GM13977 (cell line): ENCODE measurements at places on chromosomes 3 and 15.

DNA sequence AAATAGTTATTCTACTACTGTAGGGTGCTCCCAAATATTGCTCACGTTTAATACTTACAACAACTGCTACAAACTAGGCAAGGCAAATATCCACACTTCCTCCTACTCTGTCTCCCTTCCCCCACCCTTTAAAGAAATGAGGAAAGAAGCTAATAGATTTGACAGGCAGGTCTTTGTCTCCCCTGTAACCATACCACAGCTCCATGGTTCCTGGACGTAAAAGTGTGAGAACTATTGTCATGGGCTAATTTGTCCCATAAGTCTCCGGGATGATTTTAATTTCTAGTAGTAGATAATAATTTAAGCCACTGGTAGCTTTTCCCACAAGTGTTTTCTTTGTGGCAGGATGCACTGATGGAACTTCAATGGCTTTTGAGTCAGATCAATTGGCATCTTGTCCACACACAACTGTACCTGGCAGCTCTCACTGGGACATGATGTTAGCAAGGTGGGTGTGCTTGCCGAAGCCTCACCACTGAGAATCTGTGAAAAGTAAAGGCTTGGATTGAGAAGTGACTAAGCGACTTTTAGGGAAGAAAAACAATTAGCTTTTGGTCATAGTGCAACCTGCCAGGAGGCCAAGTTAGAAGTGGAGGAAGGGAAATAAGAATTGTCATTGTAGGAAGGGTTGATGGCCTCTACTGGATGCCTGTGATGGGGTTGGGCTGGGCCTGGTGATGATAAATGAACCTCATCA is 1.4 kb upstream of the CPOX start:
- no peak for DNase-seq

DNA sequence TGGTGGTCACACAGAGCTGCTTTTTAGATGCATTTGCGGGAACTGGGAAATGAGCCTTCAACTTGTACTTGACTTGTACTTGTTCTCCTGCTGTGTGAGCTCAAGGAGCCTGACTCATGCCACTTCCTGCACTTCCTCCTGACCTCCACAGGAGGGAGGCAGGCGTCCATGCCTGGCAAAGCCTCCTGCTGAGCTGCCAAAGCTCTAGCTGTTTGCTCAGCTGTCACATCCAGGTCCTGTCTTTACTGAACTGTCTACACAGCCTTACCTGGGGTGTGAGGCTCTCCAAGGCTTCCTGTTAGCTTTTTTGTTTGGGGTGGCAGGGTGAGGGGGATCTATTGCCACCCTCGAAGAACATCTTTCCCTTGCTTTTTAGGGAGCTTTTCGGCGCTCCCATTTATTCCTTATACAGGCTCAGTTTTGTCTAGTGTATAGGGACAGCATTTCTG is 6.4 kb downstream of the THPO start:
- peak; percentile 83 for DNase-seq

GRCh38 chr15:64621056-64621455 is 154.3 kb downstream of the RBPMS2 start:
- no peak for DNase-seq

DNA sequence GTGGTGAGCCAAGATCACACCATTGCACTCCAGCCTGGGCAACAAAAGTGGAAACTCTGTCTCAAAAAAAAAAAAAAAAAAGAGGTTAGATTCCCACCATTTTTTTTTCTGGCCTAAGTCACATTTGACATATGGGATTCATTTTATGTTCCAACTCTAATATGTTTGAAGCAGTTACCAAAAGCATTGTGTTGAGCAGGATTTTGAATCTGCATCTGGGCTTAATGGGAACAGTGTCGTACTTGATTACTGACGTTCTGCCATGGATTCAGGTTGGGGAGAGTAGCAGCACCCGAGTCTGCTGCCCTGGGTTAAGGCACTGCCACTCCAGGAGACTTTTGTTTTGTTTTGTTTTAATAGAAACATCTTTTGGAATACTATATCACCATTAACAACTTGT is 348.7 kb upstream of the TBL1XR1 start:
- DNase-seq: no peak

DNA sequence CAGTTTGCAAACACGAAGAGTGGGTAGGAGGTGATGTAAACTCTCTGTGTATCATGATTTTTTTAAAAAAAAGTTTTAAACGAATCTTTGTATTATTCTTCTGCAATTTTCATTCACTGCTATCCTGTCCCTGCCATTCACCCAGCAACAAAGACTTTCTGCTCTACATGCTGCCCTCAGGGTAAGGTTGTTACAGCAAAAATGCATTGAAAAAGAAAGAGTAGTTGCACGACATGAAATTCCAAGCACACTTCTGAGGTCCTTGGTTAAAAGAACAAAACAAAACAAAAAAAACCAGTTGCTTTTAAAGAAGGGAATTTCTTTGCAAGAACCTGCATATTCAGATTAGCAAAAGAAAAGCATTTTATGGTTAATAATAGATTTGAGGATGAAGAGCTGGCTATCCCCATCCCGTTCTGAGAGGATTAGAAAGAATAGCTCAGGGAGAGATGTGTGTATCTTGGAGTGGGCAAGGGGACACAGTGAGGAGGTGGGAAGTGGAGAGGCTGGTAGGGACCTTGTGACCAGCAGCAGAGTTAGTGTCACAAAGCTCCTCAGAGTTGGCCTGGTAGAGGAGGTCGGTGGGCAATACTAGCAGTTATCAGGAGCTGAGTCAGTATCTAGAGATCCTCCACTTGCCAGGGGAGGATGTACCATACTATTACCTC is 290.8 kb downstream of the NEK10 start:
- DNase-seq: no peak

GRCh38 chr3:171321559-171322360 is 138.4 kb downstream of the TNIK start:
- no peak for DNase-seq

GRCh38 chr15:82810061-82810889 is 847 bp downstream of the WHAMM start:
- DNase-seq: peak; percentile 38

GRCh38 chr3:39249453-39250115 is 30.3 kb downstream of the CX3CR1 start:
- no peak for DNase-seq

DNA sequence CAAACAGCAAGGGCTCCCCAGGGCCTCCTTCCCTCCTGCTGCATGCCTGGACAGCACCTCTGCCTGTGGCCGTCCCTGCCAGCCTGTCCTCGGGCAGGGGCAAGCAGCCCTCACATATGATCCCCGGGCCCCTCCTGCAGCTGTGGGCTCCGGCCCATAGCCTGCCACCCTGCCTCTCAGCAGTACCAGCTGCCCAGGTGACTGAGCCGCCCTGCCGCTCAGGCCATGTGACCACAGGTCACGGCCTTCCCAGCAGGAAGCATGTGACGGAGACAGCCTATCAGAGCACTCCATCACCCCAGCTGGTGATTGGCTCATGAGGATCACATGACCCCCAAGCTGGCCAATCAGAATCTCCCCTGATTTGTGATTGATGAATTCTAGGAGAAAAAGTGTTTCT is 23.9 kb downstream of the ALDH1L1 start:
- DNase-seq: no peak

DNA sequence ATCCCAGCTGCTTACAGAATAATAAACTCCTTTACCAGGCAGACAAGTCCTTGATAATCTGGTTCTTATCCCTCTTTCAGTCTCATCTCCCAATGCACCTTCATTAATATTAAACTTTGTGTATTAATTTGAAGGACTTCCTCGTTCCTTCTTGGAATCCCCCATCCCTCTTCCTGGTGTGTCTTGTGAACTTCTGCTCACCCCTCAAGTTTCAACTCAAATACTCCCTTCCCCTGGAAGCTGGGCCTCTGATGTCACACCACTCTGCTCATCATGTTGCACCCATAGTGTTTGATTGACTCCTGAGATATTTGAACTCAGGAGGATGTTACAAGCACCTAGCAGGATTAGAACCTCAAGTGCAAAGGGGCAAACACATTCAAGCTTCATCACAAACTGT is 3.3 kb upstream of the STT3B start:
- DNase-seq: no peak

DNA sequence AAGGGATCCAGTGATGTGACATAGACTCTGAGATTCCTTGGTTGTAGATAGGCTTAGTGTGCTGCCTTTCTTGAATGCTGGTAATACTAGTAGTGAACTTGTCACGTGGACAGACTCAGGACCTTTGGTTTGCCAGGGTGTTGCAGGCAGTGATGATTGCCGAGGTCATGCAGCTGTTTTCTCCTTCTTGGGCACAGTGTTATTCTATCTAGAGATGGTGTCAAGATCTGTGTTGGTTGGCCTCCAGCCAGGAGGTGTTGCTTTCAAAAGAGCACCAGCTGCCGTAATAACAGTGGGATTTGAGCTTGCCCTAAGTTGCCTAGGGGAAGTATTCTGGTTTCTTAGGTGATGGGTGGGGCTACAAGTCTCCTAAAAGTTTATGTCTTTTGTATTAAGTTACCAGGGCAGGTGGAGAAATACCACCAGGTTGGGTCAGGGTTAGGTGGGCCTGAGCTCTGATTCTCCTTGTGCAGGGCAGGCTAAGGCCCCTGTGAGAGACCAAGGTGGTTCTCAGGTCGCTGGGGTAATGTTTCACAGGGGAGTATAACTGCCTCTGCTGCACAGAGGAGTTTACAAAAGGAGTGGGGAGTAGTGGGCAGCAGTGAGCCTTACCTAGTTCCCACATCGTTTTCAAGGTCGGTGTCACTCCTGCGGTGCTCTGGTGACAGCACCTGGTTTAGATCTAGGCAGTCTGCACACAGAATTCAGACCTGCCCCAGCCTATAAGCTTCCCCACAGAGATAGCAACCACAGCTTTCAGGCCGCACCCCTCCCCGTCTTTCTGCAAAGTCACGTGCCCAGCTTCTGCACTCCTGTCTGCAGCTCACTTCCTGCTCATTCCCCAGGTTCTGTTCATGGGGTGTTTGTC is 350.3 kb downstream of the DOCK3 start:
- no peak for DNase-seq

GRCh38 chr3:157274644-157275137 is 114.7 kb upstream of the CCNL1 start:
- DNase-seq: no peak

DNA sequence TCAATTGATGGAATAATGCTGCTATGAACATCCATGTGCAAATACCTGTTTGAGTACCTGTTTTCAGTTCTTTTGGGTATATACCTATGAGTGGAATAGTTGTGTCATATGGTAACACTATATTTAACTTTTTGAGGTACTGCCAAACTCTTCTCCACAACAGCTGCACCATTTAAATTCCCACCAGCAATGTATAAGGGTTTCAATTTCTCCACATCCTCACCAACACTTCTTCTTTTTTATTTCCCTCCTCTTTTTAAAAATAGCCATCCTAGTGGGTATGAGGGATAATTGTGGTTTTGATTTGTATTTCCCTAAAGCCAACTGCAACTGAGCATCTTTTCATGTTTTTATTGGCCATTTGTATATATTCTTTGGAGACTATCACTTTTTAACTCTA is 31.3 kb upstream of the ARHGEF3 start:
- DNase-seq: no peak

GRCh38 chr15:32112101-32112500 is 81.8 kb downstream of the CHRNA7 start:
- no peak for DNase-seq

- no peak for DNase-seq
Measured at GRCh38 chr3:19934098-19934566, at the start of gene EFHB. EFHB (minus strand) TSS chr3:19934217; CDS start chr3:19934018, 199 bp downstream.

DNA sequence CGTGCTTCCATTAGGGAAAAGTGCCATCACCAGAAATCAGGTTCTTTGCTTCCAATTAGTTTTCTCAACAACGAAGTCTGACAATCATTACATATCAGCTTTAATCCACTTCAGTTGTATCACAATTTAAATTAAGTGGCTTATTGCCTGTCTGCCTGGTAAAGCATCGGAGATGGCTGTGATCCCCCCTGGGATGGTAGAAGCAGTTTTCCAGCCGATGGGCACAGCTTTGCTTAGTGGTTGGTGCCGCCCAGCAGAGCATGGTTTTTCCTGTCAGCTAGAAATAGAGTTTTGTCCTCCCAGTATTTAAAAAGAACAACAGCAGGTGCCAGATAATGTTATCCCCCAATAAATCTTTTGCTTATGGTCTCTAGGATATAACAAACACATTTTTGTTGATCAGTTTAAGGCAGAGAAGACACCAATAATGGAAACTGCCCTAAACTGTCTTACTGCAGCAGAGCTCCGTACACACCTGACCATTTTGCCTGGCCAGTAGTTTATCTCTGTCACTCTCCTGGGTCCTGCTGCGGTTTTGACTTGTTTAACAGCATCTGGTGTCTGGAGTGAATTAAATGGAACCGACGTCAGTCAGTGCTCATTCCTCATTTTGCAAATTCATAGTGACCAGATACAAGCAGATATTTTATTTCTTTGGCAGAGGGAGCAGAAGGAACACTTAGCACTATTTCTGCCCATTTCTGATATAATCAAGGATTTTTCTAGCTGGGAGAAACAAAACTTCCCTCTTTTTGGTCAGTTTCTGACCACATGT is 79.1 kb downstream of the SLC49A4 start:
- no peak for DNase-seq

DNA sequence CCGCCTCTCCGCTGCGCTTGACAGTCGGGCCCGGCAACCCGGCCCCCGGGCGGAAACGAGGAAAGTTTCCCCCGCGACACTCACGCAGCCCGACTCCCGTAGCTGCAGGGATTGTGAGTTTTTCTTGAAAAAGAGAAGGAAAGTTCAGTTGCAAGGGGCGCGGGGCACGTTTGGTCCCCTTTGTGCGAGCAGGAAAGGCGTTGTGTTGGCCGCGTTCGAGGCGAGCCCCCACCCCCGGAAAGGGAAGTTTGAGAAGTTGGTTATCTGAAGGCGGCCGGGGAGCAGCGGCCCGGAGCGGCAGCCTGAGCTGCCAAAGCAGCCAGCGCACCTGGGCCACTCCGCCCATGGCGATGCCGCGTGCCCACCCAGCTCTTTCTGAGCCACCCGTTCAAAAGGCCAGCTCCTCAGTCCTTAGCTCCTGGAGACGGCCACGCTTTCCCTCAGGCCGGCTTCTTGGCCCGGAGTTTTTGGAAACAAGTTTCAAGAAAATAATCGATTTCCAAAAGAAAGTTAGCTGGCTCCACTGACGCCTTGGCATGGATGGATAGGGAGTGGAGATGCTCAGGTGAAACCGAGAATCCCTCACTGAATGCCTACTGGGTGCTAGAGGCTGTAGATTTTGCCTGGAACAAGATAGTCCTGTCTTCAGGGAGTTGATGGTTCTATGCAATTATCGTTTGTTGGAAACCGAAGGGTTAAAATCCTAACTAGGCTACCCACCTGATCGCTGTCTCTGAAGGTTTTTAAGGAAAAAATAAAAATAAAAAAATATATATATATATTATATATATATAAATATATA is 832 bp downstream of the TGFBR2 start:
- DNase-seq: peak; percentile 51

- DNase-seq: no peak
Measured at GRCh38 chr15:58534556-58534955, 102.8 kb downstream of the LIPC start.

GRCh38 chr3:27628026-27628750 is 93.9 kb downstream of the EOMES start:
- DNase-seq: no peak

GRCh38 chr3:74332165-74332564 is 282.3 kb downstream of the CNTN3 start:
- DNase-seq: no peak

DNA sequence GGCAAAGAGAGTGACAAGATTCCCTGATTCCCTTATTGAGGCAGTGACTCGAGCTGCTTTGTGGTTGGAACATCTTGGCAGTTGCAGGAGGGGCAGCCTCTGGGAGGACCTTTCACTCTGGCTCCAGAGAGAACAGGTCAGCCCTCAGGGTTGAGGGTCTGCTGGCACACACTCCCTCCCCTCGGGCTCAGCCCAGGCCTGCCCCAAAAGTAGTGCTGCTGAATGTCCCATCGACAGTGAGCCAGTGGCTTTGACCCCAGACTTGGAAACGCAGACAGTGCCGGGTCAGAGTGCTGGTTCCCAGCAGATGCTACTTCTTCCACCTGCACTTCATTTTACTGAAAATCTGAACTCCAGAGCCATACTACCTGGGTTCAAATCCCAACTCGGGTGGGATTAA is 25.6 kb upstream of the ATP2B2 start:
- no peak for DNase-seq
